COLO829 (cell line): ENCODE measurements at places on chromosomes 12 and 14.

- no peak for DNase-seq
Measured at GRCh38 chr12:68806488-68807237, 1.3 kb upstream of the MDM2 start.

DNA sequence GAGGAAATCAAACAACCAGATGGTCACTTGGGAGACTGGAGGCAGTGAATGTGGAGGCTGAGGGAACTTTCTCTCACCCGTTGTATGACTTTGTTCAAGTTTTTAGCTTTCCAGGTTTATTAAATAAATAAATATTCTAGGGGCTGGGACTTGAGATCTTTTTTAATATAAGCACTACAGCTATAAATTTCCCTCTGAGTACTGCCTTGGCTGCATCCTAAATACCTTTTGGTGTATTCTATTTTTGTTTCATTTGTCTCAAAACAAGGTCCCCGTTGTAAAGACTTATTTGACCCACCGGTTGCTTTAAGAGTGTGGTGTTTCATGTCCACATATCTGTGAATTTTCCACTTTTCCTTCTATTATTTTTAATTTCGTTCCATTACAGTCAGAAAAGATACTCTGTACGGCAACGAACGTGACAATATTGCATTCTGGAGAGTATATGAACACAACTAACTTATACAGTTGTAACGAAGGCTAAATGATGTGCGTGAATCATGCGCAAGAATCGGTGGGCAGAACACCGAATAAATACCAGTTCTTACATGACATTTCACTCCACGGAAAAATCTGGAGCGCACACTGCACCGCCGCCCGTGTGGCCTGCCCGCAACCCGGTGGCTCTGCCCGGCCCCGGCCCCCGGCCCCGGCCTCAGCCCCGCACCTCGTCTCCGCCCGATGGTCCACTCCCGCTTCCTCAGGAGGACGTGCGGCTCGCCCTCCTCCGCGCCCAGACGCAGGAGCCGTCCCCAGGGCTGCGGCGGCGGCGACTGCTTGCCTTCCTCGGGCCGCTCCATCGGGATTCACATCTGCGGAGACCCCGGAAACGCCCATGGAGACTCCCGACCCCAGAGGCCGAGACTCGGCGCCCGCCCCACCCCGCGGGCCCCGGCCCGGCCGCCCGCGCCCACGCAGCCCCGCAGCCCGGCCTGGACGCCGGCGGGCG, 602 bp downstream of the CHFR start:
- no peak for DNase-seq

DNA sequence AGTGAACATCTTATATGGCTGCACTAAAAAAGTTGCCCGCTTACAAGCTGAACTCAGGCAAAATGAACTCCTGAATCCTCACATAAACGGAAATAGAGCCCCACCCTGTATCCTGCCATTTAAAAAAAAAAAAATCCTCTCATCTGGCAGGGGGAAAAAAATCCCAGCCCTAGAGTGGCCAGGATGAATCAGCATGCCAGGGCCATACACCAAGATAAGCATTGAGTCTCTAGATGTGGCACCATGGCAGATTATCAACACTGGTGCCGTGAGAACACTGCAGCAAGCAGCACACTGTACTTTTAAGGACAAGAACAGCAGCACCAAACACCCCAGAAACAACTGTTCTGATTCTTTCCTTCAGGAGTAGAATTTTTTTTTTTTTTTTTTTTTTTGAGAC, 65.5 kb downstream of the RASSF3 start:
- DNase-seq = no peak

DNA sequence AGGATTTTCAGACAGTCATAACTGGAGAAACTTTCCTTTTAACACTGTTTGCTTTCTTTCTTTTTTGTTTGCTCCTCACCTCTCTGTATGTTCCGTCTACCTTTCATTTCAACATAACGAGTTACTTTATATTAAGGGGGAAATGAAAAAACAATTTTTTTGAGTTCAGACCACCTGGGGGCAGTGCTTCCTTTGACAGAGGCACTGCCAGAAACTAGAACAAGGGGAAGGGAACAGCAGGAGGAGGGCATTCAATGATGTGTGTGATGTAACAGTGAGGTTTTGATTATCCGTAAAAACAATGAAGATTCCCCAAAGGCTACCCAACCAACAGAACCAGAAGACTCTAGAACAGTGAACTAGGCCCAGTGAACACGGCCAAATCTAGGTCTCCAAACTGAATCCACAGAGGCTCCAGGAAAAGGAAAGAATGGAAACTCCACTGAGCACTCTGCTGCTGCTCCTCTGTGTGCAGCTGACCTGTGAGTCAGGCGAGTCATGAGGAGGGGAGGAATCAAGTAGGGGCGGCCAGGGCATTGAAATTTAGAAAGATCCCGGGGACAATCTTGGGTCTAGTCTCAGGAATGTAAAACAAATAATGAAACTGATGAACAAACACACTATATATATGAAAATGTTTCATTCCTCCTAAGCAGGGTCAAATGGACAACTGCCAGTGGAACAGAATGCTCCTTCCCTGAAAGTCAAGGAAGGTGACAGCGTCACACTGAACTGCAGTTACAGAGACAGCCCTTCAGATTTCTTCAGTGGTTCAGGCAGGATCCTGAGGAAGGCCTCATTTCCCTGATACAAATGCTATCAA, 323.5 kb downstream of the DAD1 start:
- no peak for DNase-seq

DNA sequence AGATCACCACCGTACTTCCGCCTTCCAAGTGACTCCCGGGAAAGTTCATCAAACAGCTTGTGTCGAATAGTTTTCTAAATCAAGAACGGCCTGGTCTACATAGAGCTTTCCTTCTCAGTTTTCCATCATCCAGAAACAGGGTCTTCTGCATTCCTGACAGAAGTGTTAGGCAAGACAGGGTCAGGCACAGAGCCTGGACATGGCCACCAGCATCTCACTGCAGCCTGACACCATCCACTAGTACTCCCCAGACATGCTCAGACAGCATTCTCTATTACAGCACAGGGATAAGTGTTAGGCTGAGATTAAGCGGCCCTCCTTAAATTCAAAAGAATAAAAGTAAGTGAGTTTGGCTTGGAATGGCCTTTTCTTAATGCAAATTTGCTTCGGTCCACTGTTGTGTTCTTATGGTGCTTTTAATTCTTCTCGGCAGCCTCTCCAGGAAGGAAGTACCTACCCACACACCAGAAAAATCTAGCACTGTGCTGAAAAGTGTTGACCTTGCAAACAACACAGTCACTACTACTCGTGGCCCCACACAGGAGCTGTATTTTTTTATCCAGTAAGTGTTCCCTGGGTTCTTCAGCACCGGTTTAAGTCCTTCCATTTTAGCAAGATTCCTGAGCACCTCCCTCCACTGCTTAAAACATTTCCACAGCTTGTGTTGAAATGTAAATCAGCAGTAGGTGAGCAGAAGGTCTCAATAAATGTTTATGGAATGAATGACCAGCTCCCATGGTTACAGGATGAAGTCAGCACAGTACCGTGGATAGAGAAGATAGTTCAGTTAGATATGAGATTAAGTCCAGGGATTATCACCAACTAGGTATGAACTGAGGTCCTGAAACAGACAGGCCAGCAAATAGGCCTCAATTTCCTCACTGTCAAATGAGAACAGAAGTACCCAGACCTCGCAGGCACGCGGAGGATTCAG, 44.1 kb downstream of the SETD3 start:
- no peak for DNase-seq

DNA sequence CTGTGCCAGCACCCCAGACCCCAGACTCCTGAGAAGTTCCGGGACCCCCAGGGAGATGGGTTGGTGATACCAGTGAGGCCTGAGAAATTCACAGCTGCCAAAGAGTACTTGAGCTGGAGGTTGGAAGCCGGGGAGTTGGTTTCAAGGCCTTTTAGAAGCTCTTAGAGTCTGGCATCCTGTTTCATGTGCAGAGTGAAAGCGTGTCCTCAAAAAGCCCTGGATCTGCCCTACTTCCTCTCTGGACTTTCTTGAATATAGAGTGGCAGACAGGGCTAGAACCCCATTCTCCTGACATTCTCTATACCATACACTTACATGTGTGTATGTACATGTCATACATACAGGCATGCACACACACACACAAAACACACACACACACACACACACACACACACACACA, 31.3 kb upstream of the PPM1A start:
- DNase-seq = no peak

DNA sequence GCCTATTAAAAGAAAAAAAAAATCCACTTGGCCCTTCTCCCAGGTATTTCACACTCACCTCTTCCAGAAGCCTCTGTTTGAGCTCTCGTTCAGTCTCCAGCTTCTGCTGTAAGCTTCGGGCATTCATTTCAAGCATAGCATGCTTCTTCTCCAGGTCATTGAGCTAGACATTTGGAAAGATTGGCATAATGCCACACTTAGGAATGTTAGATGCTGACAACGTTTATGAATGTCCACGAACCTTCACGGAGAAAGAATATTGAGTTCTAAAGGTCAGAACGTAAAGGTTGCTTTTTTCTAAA, 60.5 kb downstream of the PRKAB1 start:
- DNase-seq = no peak

DNA sequence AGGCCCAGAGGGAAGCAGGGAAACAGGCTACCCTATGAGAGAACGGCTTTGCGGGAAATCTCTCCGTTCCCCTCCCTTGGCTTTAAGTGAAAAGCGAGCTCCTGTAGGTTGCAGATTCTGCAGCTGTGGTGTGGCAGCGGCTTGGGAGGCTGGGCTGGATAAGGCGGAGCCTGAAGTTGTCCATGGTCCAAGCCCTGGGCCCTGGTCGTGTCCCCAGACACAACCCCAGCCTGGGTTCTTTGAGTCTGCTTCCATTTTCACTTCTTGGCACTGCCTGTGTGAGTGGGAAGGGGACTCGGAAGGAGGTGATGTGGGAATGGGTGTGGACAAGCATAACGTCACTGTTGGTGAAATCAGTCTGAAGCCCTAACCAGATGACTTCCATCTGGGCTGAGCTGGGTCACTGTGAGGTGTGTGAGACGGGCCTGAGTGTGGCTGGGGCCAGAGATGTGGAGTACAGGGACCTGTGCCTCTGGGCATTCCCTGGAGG, 43.0 kb upstream of the CTDSP2 start:
- DNase-seq = no peak

DNA sequence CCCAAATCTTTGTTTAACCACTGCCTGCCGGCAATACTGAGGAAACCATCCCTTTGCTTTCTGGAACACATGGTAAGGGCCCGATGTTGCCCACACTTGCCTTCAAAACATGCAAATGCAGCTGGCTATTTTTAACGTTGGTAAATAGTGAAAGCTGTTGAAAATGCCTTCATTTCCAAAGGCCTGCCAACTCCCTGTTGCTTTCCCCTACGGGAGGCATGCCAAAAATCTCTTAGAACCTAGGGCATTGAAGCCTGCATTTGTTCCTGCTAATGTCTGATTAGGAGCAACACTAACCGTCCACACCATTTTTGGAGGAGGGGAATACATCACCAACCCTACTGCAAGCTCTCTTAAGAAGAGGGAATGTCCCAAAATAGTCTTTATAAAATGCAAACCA, 152.6 kb upstream of the NOS1 start:
- DNase-seq = no peak

- DNase-seq = peak; percentile 65
Measured at GRCh38 chr14:35159742-35160409, 37.5 kb downstream of the PRORP start.

GRCh38 chr12:71517145-71517846, 77.7 kb downstream of the LGR5 start:
- no peak for DNase-seq

DNA sequence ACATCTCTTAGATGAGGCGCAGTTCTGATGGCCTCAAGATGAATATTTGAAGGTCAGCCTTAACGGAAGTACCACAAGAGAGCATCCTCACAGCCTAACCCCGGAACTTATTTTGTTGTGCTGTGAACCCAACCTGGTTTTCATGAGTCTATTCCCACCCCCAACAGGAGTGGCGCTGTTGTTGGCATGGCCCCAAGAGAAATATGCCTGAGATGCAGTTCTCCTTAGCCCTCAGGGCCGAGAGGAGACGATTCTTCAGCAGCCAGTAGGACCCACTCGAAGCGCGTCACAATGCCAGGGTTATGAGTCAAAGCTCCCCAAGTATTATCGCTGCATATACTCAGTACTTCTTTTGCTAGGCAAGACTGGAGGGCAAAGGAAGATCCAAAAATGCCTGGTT, 24.5 kb upstream of the BCL11B start:
- DNase-seq = no peak

- no peak for DNase-seq
Measured at GRCh38 chr14:36229262-36229661, 52.7 kb upstream of the PTCSC3 start.

- DNase-seq = no peak
Measured at GRCh38 chr14:100530270-100531072, 56.7 kb downstream of the BEGAIN start.

DNA sequence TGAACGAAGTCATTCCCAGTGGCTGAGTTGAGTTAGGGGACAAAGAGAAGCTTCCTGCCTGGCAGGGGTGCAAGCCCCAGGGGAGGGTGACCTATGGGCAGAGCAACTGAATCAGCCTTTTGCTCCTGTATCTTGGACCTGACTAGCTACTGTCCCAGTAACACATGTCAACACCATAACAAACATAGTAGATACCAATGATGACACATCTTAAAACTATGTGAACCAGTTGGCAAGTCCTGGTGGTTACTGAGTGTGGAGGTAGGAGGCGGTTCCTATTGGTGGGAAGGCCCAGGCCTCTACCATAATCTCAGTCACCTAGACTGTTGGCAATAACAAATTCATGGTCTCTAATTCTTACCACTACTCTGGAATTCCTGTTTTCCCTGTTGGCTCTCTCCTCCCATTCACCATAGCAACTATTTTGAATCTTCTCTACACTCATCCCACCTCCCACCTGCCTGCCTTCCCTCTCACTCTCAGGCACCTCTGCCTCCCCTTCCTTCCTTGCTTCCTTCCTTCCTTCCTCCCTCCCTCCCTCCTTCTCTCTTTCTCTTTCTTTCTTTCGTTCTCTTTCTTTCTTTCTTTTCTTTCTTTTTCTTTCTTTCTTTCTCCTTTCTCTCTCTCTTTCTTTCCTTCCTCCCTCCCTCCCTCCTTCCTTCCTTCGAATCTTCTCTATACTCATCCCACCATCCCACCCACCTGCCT, 8.1 kb upstream of the P2RX7 start:
- DNase-seq = peak; percentile 88

DNA sequence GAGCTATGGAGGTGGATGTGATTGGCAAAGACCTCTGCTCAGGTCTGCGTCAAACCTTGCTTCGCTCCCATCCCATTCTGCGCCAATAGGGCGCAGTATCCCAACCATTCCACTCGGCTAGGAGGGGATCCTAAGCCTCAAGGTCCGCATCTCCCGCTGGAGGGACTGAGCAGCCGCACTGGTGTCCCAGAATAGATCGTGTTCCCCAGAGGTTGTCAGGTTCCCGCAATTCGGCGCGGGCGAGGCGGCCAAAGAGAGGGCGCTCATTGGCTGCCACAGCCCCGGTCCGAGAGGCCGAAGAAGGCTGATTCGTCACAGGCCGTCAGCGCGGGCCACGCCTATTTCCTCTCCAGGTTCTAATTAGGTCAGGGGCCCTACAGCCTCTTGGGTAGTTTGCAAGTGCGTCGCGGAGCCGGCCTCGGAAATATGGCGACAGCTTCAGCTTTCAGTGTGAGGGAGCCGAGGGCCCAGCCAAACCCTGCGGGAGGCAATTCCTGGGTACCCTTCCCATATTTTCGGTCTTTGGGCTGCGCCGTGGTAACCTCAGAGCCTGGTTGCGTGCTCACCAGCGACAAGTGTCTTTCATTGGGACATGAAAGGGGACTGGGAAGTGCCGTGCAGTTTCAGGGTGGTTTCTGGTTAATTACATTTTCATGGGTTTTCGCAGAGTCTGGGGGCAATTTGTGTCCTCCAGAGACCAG, 5.0 kb downstream of the OR10AD1 start:
- DNase-seq = peak; percentile 90

- DNase-seq = no peak
Measured at GRCh38 chr12:109730306-109731145, 16.9 kb downstream of the FAM222A start.

- no peak for DNase-seq
Measured at GRCh38 chr14:86604561-86604960, 1074.6 kb downstream of the FLRT2 start.
